ENCODE measurements at places on chromosomes 12 and 14. TPM values are rescaled to one million over a fixed set of nuclear protein-coding genes. Genes with fewer than 3 reads are reported as not detected.
A peak's percentile ranks its signal among the peaks of the same experiment; 100 is the strongest.

DNA sequence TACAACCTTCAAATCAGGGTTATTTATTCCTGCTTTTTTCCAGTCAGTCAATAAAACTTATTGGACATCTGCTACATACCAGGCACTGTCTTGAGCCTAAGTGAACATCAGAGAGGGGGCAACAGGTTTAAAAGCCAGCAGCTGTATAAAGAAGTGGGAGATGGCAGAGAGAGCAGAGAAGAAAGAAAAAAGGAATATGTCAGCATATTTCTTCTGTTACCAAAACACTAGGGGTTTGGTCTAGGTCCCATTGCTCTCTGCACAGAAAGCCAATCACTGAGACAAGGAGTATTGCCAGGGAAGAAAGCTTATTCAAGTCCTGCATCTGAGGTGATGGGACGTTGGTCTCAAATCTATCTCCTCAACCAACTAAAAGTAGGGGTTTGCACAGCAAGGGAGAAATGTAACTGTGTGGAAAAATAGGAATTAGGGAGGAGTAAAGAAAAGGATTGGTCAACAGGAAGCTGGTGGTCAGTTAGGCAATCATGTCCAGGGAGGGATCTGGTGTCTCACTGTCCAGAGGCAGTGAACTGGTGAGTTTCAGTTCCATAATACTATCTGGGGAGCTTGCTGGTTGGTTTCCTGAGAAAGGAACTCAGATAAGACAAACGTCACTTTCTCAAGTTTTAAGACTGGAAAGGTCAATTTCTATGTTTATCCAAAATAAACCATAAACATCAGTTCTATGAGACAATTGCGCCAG lies 107.5 kb downstream of the PHLDA1 start:
- DNase-seq: no peak

GRCh38 chr12:127750076-127750840 lies 516.7 kb upstream of the TMEM132C start:
- no peak for DNase-seq

GRCh38 chr12:615620-616019 lies 47.6 kb downstream of the NINJ2 start:
- DNase-seq: no peak

DNA sequence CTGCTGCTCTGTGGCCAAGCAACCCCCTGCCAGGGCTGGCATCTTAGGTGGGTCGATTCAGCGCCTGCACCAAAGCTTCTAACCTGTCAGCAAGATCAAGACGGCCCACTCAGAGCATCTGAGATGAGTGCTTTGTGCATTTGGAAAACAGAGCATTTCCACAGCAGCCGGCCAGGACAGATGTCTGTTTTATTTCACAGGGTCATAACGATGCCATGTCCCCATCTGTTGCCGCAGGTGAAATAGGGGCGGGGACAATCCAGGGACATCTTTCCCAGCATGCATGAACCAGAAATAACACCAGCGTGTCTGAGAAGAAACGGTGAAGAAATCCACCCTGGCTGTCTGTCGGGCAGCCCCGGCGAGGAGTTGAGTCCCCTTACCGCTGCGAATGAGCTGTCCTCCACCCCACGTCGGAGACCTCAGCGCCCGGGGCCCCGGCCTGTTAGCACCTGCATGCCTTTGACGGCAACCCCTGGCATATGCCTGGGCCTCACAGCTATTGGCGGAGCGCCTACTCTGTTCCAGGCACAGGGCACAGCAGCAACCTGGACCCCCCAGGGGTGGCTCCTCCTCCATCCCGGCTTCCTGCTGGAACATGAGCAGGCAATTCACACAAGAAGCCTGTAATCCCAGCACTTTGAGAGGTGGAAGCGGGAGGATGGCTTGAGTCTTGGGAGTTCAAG lies 30.6 kb upstream of the ULK1 start:
- DNase-seq: no peak

NFATC4 gene
- total RNA-seq: 4.5 TPM

DNA sequence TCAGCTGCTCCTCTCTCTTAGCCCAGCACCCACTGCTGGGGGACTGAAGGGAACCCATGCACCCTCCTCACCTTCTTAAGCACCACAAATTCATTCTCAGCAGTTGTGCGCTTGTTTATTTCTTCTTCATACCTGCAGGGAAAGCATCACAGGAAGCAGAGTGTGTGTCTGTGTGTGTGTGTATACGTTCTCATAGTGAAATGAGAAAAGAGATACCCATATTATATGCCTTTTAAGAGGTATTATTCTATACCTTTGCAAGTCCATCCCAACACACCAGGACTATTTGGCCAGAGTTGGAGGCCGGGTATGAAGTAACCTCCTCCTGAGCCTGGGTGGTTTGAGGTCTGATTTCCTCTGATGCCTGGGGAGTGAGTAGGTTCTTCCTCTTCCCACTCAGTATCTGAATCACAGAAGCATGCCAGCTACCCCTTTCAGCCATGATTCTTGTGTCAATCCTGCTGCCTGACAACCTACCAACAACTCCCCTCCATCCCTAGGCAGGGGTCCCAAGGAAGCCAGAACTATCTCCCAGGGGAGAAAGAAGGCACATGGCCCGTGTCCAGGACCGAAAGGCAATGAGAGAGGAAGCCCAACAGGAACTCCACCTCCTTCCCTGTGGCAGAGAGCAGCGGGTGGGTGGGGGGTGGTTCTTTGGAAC lies 3.0 kb downstream of the KRT73 start:
- no peak for DNase-seq

GRCh38 chr12:76449583-76449982 lies 101.4 kb upstream of the BBS10 start:
- DNase-seq: peak; percentile 22

KCNK10 gene
- total RNA-seq: 4.2 TPM

NFE2 gene
- total RNA-seq: not detected

- no peak for DNase-seq
Observed at GRCh38 chr12:30178916-30179315, 395.2 kb upstream of the TMTC1 start.

- no peak for DNase-seq
Observed at GRCh38 chr12:129893691-129894090, 10.1 kb downstream of the TMEM132D start.

- no peak for DNase-seq
Observed at GRCh38 chr14:93712838-93713724, 75.2 kb downstream of the PRIMA1 start.

DNA sequence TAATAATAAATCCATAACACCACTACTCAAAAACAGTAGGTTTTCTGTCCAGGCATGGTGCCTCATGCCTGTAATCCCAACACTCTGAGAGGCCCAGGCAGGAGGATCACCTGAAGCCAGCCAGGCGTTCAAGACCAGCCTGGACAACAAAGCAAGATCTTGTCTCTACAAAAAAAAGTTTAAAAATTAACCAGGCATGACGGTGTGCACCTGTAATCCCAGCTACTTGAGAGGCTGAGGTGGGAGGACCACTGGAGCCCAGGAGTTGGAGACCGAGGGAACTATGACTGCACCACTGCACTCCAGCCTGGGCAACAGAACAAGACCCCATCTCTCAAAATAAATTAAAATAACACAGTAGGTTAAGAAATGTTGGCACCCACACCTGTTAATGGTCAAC lies 44.5 kb upstream of the AP4S1 start:
- no peak for DNase-seq

MFAP5 gene
- total RNA-seq: 0.75 TPM

- no peak for DNase-seq
Observed at GRCh38 chr12:131425112-131426075, 285.5 kb upstream of the SFSWAP start.

- no peak for DNase-seq
Observed at GRCh38 chr12:56324206-56324605, 8.4 kb upstream of the CNPY2 start.

HOXC12 gene
- total RNA-seq: not detected

- DNase-seq: no peak
Observed at GRCh38 chr14:64201296-64201695, 92.9 kb downstream of the ESR2 start.

DNA sequence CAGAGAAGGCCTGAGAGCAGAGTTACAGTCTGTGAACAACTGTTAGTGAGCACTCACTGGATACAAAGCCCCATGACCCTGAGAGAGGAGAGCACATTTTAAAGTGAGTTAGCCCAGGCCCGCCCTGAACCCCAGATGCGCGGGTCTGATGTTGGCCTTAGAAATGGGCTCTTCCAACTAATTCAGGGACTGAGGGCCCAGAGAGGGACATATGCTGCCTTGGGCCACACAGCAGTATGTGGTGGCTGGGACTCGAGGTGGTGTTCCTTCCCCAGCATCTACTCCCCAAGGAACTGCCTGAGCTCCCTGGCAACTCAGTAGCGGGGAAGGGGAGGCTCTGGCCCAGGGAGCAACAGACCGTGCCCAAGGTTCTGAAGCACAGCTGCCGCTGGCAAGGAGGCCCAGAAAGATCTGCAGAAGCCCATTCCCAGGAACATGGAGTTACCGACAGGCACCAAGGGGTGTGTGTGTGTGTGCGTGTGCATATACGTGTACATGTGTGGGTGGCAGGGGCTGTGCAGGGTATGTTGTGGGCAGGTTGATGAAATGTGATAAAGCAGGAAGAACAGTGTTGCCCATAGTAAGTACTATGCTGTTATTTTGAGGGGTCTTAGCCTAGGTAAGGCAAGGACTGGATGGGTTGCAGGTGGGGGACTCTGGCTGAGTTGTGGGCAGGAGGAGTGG lies 40.5 kb downstream of the KRT80 start:
- DNase-seq: no peak

GRCh38 chr14:51206462-51206861 lies 33.6 kb upstream of the TMX1 start:
- no peak for DNase-seq

- DNase-seq: no peak
Observed at GRCh38 chr12:102728506-102729242, 188.4 kb downstream of the PAH start.

DNA sequence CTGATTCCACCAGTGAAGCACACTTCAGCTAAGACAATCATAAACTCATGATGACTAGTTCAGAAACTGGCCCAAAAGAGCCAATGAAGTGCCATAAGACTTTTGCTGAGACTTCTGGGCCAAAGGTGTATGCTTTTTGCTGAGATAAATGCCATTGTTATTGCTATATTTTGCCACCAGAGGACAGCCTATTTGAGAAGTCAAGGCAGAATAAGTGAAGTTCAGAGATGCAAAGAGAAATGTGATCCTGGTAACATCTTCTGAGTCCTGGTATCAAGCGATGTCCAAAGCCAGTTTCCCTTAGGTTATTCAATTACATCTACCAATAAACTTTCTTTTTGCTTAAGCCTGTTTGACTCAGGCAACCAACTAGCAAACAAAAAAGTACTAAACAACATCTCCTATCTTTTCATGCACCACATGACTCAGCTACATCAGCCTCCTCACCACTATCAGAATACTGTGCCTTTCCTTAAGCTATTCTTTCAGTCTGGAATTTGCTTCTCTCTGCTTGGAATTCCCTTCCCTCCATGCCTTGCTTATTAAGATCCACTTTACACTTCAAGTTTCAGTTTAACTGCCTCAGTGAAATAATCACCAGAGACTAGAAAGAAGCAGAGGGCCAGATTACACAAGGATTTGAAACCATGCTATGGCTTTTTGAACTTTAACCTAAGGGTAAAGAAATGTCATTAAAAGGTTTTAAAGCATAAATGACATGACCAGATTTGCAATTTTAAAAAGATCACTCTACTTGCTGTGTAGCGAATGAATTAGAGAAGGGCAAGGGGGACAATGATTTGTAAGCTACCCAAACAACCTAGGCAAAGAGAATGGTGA lies 14.0 kb downstream of the CRY1 start:
- no peak for DNase-seq

All from epithelial cell of proximal tubule (primary cell).